ENCODE measurements at places on chromosomes 5 and 9.

DNA sequence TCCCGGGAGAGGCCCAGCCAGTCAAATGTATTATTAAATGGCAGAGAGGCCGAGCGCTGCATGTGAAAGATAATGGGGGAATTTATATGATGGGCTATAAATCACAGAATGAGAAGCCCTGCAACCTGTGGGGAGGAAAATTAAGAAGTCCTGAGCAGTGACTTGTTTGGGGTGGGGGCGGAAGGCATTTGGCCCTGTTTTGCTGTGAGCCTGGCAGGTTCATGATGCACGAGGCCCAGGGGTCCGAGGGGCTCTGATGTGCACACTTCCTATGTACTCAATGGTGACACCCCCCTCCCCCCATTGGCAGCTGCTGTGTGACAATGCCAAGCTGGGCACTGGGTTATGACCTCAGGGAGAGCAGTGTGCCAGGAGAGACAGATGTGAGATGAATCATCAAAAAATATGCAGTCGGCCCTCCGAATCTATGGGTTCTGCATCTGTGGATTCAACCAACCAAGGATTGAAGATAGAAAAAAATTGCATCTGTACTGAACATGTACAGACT lies 13.7 kb upstream of the DAB2IP start:
- no peak for DNase-seq

- DNase-seq = no peak
Observed at GRCh38 chr5:24591426-24591825, 53.4 kb downstream of the CDH10 start.

- DNase-seq = no peak
Observed at GRCh38 chr9:7983490-7983889, 183.9 kb upstream of the DMAC1 start.

DNA sequence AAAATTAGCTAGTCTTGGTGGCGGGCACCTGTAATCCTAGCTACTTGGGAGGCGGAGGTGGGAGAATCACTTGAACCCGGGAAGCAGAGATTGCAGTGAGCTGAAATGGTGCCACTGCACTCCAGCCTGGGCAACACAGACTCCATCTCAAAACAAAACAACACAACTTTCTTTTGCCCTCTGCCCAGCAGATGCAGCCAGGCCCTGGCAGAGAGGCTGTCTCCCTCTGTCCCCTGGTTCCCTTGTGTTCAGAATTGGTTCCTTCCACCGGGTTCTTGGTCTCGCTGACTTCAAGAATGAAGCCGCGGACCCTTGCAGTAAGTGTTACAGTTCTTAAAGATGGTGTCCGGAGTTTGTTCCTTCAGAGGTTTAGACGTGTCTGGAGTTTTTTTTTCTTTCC lies 30.2 kb upstream of the CEP72 start:
- no peak for DNase-seq

- no peak for DNase-seq
Observed at GRCh38 chr5:146660376-146660960, 144.5 kb upstream of the GPR151 start.

GRCh38 chr9:28598408-28598807 lies 1025.1 kb upstream of the C9orf72 start:
- no peak for DNase-seq

DNA sequence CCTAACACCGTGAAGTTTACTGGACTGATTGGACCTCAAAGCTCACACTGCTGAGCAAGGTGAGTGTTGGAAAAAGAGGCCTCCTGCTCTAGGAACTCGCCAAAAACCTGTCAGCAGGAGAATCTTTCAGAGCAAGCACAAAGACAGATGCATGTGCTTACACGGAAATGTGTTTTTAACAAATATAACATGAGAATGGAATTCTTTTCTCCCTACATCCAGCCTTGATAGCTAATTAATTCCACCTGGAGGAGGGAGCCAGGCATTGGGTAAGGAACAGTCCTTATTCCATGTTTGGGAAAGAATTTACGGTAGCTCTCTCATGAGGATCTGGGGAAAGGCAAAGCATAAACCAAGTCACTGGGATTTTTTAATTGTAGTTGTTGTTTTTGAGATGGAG lies 98.8 kb downstream of the KLF4 start:
- DNase-seq = no peak

- DNase-seq = no peak
Observed at GRCh38 chr9:134812343-134812673, 68.3 kb upstream of the FCN2 start.

DNA sequence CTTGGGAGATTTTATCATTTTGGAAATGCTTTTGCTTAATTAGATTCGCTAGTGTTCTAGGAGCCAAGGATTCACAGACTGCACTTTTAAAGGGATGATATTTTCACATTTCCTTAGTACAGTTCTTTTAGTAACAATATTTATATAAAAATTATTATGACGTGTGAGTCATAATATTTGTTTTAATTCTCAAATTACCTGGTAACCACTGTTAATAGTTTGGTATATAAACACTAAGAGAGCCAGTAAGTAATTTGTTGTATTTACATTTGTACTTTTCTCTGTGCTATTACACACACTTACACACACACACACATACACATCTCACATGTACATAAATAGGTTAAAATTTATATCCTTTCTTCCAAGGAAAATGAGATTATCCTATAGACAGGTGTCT lies 58.8 kb upstream of the RAD23B start:
- no peak for DNase-seq

GRCh38 chr5:114360816-114361723 lies 800 bp upstream of the KCNN2 start:
- DNase-seq = peak; percentile 33

GRCh38 chr9:127572961-127573721 lies 38.9 kb upstream of the STXBP1 start:
- DNase-seq = no peak

- no peak for DNase-seq
Observed at GRCh38 chr5:149839761-149840160, 104.8 kb downstream of the PDE6A start.

DNA sequence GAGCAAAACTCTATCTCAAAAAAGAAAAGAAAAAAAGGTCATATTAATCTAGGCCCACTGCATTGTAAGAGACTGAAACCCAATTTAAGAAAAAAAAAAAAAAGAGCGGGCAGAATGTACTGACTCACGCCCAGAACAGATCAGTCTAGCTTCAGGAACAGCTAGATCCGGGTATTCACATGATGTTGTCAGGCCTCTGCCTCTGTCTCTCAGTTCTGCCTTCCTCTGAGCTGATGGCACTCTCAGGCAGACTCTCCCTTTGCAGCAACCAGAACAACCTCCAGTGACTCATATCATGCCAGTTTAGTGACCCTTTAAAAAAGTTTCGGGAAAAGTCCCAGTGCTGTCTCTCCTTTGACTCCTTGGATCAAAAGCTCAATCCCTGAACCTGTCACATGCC lies 53.0 kb downstream of the NEURL1B start:
- no peak for DNase-seq

DNA sequence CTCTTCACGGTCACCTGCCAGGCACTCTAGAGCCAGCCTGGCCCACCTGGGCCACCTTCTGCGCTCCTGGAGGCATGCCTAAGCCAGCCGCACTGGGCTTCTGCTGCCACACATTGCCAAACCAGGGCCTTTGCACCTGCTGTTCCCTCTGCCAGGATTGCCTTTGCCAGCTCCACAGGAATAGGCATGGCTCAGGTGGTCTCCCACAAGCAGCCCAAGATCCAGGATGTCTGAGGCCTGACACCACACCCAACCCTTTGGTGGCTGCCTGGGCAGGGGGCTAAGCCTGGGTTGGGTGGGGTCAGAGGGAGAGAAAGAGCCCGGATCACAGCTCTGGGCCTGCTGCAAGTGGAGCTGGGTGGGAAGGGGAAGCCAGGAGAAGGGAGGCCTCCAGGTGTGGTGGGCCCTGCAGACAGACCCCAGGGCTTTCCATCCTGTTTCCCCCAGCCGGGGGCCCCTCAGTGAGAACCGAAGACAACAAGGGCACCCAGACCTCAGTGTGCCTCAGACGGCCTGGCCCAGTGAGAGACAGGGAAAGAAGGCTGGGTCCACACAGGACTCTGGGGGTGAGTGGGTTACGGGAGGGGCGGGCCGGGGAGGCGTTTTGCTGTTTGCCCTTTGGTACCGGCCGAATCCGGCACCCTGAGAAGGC lies 672 bp upstream of the SUSD3 start:
- DNase-seq = peak; percentile 32

- DNase-seq = no peak
Observed at GRCh38 chr5:9712911-9713310, 82.8 kb upstream of the TAS2R1 start.

DNA sequence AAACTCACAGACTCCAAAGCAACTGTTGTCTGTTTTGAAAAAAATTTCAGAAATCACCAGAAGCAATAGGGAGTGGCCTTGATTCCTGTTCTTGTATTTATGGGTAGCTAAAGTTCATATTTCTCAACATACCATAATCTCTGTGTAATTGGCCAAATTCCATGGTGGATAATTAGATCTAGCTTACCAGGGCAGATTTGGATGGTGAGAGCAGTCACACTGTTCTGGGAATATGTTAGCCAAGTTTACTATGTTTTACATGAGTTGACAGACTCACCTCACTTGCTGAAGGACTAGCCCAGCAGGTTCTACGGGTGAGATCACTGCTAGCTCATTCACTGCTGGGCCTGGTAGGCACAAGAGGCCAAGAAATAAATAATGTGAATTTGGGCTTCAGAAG lies 32.7 kb upstream of the CDKN2B start:
- no peak for DNase-seq

GRCh38 chr5:15566789-15567188 lies 66.8 kb downstream of the FBXL7 start:
- DNase-seq = no peak

DNA sequence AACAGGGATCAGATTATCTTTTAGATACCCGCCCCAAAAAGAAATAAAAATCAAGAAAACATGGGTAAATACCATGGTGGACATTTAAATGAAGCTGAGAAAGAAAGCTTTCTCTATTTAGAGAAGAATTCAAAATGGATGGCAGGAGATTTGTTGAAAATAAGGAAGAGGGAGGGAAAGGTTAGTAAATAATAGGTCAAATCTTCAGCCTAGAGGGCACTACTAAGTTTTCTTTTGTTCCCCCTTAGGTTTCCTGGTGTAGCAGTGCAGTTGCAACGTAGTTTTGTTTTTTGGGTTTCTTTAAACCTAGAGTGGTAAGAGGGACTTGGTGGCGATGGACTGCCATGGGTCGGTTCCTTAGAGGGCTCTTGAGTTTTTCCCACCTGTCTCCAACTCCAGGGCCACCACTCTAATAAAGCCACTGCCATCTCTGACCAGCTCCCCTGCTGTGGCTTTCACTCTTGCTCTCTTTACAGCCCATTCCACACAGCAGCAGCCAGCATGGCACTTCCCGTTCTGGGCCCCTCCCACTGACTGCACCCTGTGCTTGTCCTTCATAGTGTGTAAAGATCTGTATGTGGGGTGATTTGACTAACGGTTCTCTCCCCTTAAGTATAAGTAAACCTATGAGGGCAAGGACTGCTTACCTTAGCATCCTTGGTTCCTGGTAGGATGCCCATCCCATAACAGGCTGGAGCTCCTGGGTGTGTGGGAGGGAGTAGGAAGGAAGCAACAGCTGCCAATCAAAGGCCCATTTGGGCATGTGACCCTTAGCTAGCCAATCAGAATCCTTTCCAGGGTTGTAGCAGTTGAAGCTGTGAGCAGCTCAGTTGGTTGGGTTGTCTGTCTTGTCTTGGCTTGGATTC lies 118.3 kb downstream of the SLC1A3 start:
- DNase-seq = peak; percentile 42

DNA sequence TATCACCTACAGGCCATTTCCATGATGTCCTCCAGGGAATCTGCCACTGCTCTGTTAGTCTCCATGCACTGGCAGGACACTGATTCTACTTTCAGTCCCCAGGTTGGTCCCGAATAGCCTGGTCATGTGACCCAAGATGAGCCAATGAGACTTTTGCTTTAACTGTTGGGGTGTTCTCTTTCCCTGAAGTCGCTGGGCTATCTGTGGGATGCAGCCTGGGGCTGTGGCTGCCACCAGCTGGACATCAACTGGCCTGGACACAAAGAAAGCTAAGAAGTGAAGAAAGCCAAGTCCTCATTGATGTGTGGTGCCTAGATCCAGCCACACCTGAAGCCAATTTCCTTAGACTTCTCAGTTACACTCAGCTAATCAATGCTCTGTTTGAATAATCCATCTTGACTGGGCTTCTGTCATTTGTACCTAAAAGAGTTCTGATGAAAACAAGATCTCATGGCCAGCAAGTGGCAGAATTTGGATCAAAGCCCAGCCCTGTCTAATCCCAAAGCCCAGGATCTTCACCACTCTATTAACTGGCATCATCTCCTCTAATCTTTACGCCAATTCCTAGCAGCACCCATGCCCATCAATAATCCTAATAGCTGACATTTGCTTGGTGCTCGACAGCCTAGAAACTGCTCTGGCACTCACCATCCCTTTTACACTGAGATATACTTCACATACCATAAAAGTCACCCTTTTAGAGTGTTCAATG lies 37.0 kb downstream of the SH3PXD2B start:
- DNase-seq = no peak

DNA sequence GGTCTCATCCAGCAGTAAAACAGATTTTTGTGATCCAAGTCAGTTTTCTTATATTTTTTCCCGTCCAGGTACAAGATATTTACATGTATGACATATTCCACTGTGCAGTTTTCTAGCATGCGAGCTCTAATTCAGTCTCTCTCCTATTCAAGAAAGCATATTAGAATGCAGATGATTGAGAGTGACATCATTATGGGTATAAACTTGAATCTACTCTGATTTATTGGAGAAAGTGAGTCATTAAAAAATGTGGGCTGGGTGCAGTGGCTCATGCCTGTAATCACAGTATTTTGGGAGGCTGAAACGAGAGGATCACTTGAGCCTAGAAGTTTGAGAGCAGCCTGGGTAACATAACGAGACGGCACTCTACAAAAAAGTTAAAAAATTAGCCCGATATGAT lies 6.2 kb downstream of the FER start:
- DNase-seq = no peak

DNA sequence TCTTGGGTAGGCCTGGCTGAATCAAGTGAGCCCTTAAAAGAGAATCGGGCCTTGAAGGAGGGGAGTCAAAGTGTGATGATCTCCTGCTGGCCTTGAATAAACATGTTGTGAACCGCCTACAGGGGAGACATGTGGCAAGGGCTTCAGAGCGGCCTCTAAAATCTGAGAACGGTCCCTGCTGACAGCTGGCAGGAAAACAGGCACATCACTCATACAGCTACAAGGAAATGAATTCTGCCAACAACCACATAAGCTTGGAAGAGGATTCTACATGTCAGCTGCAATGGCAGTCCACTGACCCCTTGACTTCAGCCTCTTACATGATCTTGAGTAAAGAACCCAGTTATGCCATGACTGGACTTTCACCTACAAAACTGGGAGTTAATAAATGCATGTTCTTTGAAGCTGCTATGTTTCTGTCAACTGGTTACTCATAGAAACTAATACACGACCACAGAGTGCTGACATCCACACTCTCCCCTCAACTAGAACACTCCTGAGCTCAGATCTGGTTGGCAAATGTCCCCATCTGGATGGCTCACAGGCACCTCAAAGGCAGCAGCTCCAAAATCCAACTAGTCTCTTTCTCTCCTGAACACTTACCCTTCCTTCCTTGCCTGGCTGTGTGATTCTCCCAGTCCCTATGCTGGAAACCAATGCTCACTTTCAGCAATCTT lies 333.1 kb downstream of the ASTN2 start:
- no peak for DNase-seq

DNA sequence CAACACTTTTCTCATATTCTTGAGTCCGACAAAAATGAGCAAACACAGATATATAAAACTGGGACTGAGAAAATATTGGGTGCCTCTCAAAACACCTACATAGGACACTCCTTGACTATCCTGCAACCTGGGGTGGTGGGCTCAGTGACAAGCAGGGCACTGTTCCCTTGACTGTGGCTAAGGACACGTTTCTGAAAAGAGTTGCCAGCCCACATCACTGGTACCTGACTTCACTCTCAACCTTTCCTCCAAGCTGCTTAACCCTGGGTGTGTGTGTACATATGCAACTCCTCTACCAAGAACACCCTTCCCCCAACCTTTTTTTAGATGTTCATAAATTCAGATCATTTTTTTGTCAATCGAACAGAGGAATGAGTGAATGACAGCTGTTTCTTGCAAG lies 148.7 kb downstream of the ACTL7B start:
- DNase-seq = no peak
